ENCODE measurements at places on chromosomes 11 and 22.

DNA sequence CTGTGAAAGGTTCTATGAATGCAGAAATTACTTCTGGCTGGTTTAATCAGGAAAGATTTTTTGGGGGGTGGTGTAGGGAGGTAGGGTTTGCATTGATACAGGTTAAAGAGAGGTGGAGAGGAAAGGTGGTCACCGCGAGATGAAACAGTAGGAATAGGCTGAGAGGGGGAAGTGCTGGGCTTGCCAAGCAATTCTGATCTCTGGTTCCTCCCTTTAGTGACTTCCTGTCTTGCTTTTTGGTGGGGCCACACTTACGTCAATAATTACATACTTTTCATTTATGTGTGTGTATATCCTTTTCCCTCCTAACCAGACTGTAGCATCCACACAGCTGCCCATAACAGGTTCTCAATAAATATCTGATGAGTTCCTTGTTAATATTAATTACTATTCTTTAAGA lies 120.0 kb downstream of the CTNND1 start:
- DNase-seq = no peak

DNA sequence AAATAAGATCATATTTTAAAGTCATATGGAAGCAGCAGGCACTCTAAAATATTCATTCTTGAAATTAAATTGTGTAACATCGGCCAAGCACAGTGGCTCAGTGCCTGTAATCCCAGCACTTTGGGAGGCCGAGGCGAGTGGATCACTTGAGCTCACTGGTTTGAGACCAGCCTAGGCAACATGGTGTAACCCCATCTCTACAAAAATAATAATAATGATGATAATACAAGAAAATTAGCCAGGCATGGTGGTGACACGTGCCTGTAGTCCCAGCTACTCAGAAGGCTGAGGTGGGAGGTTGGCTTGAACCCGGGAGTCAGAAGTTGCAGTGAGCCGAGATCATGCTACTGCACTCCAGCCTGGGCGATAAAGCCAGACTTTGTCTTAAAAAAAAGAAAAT lies 77.4 kb downstream of the TRIM29 start:
- no peak for DNase-seq

DNA sequence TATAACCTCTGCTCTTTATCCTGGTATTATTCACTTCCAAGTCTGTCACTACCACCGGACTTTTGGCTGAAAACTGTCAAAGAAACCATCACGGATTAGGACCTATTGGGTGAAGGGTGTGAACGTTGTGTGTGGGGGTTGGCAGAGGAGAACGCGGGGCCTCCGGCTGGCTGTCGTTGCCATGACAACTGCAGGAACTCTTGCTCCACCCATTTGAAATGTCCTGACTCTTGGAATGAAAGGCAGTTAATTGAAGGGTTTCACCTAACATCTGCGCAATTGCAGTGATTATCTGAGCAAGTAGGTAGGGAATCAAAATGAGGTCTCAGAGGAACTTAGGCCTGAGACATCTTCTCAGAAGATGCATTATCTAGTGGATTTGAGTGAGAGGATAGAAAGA lies 60.9 kb upstream of the CLMP start:
- no peak for DNase-seq

- DNase-seq = no peak
Measured at GRCh38 chr11:118533769-118534729, 3.1 kb downstream of the TMEM25 start.

DNA sequence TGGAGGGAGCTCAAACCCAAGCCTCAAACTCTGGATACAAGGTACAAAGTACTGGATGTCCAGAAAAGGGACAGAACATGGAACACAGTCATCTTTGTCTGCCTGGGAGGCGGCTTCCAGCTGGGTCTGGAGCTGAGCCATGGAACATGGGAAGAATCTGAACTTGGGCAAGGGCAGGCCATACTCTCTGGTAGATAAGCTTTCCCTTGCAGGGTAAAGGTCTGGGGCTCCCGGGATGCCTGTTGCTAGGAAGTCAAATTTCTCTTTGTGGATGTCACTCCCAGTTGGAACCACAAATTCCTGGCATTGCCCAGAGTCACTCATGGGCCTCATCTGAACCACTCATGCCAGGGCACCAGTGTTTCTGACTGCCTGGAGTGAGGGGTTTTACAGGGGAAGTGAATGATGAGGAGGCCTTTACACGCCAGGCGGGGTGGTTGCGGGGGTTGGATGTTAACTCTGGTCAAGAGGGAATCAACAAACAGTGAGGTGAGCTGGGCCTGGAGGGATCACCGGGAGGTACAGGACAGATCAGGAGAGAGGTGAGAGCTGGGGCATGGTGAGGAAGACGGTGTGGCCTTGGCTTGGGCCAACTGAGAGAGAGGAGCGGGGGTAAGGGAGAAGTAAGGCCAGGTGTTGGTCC lies 5.7 kb downstream of the FTH1 start:
- no peak for DNase-seq

GRCh38 chr11:62805961-62806441 lies 761 bp upstream of the NXF1 start:
- no peak for DNase-seq

DNA sequence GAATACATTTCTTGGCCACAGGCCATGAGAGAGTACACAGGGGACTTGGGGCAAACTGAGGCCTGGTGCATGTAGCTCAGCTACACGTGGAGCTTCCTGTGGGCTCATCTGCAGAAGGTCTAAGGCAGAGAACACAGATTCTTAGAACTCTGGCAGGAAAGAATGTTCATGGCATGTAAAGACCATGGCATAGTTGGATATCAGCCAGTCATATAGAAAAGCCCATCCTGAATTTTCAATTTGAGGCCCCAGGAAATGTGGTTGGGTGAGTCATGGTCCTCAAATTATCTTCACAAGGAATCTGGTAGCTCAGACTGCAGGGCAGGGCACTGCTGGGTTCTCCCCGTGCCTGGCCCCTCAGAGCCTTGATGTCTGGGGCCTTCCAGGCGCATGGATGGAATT lies 13.7 kb upstream of the ST3GAL4 start:
- DNase-seq = no peak

GRCh38 chr11:134330611-134331353 lies 1.0 kb upstream of the GLB1L2 start:
- no peak for DNase-seq
